NCI-H1694 (cell line): ENCODE measurements at places on chromosomes 5 and 9.
A peak's percentile ranks its signal among the peaks of the same experiment; 100 is the strongest.

DNA sequence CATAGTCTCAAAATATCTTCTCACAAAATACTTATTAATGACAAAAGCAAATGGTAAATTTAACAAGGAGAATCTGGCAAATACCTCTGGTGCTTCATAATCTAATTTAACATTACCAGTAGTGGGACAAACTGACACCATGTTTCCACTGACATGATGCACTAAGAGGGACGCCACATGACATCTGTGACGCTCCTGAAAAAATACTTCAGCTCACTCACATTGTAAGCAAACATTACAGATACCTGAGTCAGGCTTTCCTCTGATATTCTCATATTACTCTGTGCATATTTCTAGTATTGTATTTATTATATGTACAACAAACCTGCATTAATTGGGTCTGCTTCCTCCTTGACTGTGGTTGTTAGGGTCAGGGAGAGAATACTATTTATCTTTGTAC, 56.7 kb upstream of the OSMR start:
- no peak for DNase-seq

- no peak for DNase-seq
These were observed 278.5 kb downstream of the ISL1 start for GRCh38 chr5:51661646-51662265.

DNA sequence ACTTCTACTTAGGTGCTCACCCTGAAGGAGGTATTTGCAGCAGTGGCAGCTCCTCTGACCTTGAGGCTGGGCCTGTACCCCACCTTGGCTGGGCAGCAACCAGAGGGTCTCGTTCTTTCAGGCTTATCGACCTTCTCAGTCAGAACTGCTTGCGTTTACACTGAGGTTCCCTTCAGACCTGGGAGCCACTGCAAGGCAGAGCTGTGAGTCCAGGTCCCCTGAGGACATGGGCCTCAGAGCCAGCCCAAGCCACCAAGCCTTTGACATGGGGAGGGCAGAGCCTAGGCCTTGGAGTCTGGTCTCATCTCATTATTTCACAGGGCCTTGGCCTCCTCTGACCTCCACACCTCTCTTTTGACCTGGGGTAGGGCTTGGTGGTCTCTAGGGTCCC, 13.7 kb downstream of the ACSL6 start:
- DNase-seq: no peak

DNA sequence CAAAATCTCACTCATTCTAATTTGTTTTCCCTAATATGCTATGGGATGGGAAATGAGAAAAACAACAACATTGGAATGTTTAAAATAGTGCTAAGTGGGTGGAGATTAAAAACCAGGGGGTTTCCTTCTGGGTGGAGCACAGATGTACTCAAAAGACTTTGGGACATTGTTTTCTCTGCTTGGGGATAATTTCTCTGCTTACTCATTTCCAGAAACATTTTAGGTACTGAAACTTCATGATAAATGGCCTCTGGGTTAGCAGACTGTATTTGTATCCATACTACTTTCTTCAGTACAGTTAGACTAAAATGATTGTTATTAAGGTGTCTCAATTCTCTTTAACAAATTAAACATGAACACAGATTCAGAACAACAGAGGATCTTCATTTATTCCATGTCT, 17.4 kb downstream of the ELOVL7 start:
- no peak for DNase-seq

DNA sequence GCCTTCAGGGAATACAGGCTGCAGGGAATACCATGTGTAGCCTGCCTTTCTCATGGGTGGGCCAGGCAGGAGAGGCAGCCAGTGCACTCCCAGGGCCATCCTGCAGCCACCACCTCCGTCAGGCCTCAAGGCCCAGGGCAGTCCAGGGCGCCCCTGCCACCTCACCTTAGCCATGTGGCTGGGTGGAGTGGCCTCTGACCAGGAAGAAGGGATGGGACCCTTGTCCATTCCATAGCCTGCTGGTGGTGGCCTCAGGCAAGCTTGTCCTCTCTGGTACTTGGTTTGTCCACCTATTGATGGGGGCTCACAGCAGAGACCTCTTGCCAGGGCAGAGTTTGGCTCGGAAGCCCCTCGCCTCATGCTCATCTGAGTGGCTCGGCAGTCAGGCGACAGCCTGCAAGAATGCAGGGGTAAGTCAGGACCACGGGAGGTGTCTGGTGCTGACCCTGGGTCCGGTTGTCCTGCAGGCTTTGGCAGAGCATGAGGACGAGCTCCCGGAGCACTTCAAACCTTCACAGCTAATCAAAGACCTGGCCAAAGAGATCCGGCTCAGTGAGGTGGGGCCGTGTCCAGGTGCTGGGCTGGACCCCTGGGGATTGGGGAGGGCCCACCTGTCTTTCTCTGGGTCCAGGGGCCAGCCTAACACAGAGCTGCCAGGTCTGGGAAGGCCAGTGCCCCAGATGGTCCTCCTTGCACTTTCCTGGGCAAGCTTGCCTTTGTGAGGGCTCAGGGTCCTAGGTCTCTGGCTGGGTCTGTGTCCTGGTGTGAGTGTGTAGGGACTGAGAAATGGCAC, 82.9 kb downstream of the PHF2 start:
- DNase-seq: no peak

DNA sequence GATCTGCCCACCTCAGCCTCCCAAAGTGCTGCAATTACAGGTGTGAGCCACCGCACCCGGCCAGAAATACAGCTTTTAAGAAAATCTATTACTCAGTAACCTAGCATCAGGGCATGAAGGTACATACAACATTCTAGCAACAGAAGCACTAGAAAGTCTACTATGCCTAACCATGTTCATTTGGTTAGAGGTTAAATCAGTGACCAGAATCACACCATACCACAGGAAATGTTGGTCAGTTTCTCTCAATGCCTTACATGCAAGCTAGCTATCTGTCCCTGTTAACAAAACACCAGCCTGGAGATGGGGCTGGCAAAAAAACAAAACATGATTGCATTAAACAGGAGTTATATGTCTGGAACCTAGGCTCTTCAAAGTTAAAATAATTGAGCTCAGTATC, 104.1 kb downstream of the STRBP start:
- no peak for DNase-seq

GRCh38 chr5:10600626-10601245, 36.9 kb downstream of the ANKRD33B start:
- peak; percentile 35 for DNase-seq

- DNase-seq: no peak
These were observed 7.9 kb downstream of the ISL1 start for GRCh38 chr5:51391175-51391574.
